RKO (cell line): ENCODE measurements at places on chromosomes 1 and 21.

GRCh38 chr1:218863987-218864386 is 309.7 kb upstream of the LYPLAL1 start:
- no peak for DNase-seq

DNA sequence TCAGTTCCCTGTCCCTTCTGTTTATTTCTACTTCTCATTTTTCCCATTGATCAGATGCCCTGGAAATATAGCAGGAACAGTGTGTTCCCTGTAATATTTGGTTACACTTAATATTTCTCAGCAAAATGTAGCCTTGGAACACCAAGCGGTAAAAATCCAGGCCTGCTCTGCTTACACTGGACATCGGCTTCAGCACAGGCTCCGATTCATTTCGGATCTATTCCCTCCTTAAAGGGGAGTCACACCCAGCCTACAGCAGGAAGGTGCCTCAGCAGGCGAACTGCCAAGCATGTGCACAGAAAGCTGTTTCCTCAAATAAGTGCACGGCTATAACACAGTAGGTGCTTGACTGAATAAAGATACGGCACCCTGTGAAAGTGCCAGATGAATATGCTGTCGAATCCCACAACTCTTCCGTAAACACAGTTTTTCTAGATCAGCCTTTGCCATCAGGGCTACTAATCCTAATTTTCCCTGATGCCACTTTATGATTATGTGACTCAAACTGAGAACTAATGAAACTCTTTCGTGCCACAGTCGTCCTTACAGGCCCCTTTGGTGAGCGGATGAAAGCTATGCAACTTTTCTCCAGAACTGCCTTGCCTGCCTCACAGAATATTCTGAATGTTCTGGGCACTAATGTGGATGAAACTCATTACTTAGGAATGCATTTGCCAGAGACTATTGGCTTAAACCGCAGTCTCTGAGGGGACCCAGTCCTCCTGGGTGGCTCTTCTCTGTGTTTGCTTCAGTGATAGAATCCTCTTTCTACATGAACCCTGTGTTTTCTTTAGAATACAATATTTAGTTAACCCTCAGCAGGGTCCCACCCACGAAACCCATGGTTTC is 275.5 kb upstream of the RUNX1 start:
- no peak for DNase-seq

GRCh38 chr1:104195395-104195794 is 445.7 kb downstream of the AMY1C start:
- DNase-seq, result peak; percentile 87

GRCh38 chr1:39996396-39997004 is 41.6 kb downstream of the MFSD2A start:
- no peak for DNase-seq

- no peak for DNase-seq
Measured at GRCh38 chr1:75625795-75626194, 14.9 kb upstream of the SLC44A5 start.

DNA sequence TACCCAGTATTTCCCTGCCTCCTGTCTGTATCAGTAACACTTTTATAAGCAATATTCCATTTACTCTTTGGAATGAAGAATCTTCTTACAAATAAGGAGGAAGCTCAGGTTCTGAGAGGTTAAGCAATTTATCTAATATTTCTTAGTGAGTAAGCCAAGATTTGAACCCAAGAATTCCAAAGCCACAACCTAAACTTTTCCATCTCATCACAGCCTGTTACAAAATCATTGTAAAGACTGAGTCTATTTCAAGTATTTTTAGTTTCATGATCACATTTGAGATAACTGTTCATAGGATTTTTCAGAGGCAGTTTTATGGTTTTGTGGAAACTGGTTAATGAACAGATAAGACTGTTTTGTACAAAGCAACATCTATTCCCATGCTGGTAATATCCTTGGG is 29.8 kb upstream of the HHAT start:
- DNase-seq, result no peak

GRCh38 chr1:73874806-73875205 is 323.2 kb downstream of the LRRIQ3 start:
- no peak for DNase-seq

- no peak for DNase-seq
Measured at GRCh38 chr1:180208264-180208663, 21.8 kb upstream of the LHX4 start.

GRCh38 chr1:154499446-154499845 is 2.6 kb upstream of the TDRD10 start:
- DNase-seq, result no peak

GRCh38 chr1:17209430-17209829 is 4.5 kb downstream of the PADI1 start:
- no peak for DNase-seq
